Smooth muscle cell of the pulmonary artery (primary cell): ENCODE measurements at places on chromosomes 3 and 15. TPM values are rescaled to one million over a fixed set of nuclear protein-coding genes. Genes with fewer than 3 reads are reported as not detected.

The HDAC11 gene
- total RNA-seq = 20.0 and 22.4 TPM in 2 replicates

The CD96 gene
- 0.07 and 0.13 TPM in 2 replicates for total RNA-seq

The DGKG gene
- 1.2 and 4.0 TPM in 2 replicates for total RNA-seq

The ZPLD1 gene
- total RNA-seq = 0.13 and 1.1 TPM in 2 replicates

The EIF1B gene
- total RNA-seq = 17.2 and 18.6 TPM in 2 replicates
